ENCODE measurements at places on chromosomes 7 and 10.

- no peak for DNase-seq
Measured at GRCh38 chr7:2520131-2520760, 672 bp downstream of the LFNG start.

- DNase-seq, result no peak
Measured at GRCh38 chr10:12195281-12195602, 449 bp downstream of the NUDT5 start.

DNA sequence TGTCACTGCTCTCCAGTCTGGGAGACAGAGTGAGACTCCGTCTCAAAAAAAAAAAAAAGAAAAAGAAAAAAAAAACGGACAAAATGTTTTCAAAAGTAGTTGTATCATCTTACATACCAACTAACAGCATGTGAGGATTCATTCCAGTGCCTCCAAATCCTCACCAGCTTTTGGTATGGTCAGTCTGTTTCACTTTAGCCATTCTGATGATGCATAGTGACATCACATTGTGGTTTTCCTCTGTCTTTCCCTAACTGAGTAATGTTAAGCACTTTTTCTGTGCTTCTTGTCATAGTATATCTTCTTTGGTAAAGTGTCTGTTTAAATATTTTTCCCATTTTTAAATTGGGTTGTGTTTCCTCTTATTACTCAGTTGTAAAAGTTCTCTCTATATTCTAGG lies 251.4 kb upstream of the CTBP2 start:
- DNase-seq, result no peak

DNA sequence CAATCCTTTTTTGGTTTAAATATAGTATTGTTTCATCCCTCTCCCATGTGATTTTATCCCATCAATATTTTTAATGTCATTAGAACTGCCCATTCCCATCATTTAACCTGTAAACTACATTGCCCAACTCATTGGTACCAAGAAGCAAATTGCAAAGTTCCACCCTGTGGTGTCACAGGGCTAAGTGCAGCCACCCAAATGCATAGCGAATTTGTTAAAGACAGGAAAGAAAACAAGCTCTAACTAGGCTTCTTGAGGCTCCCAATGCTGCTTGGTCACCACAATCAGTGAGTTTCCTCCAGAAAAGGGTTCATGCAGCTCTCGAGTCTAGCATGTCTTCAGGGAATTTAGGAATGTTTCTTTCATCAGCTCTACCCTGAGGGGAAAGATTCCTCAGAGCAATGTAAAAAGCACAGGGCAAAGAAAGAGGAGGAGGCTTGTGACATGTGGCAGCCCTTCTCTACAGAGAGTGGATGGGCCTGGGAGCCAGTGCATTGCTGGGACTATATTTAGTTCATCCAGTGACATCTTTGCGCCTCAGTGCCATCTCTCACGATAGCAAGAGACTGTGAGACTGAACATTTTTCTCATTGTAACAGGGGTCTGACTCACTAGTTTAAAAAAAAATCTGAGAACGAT lies 58.1 kb downstream of the CAV1 start:
- no peak for DNase-seq

GRCh38 chr10:2488446-2489005 lies 578.8 kb upstream of the PFKP start:
- DNase-seq, result no peak

GRCh38 chr7:17680943-17681351 lies 259.3 kb downstream of the SNX13 start:
- DNase-seq, result no peak

GRCh38 chr7:127894588-127894987 lies 136.6 kb downstream of the LRRC4 start:
- DNase-seq, result no peak

DNA sequence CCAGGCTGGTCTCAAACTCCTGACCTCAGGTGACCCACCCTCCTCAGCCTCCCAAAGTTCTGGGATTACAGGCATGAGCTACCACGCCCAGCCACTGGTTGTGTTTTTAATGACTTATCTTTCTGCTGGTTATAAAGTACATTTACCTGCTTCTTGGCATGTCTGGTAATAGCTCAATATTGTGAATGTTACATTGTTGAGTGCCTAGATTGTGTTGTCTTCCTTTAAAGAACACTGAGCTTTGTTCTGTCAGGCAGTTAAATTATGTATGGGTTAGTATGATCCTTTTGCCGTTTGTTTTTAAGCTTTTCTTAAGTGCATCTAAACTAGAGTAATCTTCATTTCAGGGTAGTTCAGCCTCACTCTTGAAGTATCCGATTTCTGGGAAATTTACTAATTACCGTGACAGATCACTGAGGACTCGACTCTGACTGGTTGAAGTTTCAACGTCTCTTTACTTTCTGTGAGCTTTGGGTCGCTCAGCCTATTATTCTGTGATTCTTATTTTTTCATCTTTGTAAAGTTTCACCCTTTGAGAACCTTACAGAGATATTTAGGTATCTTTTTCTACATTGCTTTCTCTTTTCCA lies 617.4 kb downstream of the SORCS1 start:
- DNase-seq, result no peak

GRCh38 chr7:96901822-96902445 lies 103.4 kb upstream of the DLX6 start:
- no peak for DNase-seq
